EL (cell line): ENCODE measurements at places on chromosomes 1 and 21.
A peak's percentile ranks its signal among the peaks of the same experiment; 100 is the strongest.

DNA sequence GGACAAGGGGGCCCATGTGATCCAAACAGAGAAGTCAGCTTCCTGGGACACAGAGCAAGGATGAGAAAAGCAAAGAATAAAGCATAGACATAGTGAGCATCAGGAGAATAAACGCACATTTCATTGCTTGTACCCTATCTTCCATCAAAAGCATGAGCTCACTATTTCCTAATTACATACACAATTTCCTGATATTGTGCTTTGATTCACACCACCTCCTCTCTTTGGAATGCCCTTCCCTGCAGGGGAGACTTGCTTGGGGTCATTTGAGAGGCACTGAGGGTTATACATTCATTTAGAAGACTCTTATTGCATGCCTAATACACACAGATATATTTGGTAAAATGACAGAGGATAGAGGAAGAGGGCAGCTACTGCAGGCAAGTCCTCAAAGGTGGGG is 185.4 kb downstream of the SEC16B start:
- DNase-seq, result no peak

- DNase-seq, result no peak
Measured at GRCh38 chr1:186658999-186659398, 21.2 kb downstream of the PTGS2 start.

DNA sequence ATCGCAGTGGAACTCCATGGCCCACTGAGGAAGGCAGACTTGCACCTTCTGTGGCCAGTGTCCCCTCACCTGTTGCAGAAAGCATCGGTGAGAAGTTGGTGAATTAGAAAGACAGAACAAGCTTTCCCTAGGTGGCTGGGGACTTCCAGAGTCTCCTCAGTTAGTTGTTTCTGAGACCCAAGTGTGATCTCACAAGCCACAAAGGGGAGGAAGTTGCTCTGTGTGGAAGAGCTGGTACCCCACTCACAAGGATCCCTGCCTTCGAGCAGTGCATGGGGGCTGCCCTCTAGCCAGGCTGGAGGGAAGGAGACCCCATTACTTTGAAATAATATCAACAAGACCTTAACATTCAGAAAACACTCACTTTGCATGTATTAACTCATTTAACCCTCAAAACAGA is 2.1 kb downstream of the PRELP start:
- DNase-seq, result no peak

GRCh38 chr1:34460193-34460592 is 283.5 kb downstream of the C1orf94 start:
- peak; percentile 4 for DNase-seq

DNA sequence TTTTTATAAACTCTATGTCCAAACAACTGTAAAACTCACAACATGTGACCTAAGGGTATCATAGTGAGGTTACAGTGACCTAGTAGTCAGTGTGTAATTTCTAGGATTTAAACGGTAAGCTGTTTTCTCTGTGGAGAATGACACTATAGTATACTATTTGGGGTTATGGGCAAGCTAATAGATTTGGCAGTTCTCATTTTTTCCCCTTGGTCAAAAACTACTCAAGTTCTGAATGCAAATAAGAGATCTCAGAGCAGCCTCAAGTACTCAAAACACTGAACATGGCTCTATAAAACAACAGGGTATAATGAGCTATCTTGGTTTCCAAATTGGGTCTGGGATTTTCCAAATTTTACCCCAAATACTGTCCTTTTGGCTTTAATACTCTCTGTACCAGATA is 88.5 kb upstream of the HMCN1 start:
- peak; percentile 27 for DNase-seq
